ENCODE measurements at places on chromosomes 6 and 20.

- no peak for DNase-seq
Observed at GRCh38 chr6:163709693-163710092, 295.2 kb downstream of the QKI start.

GRCh38 chr6:43125555-43125954 lies 45.5 kb upstream of the SRF start:
- no peak for DNase-seq

DNA sequence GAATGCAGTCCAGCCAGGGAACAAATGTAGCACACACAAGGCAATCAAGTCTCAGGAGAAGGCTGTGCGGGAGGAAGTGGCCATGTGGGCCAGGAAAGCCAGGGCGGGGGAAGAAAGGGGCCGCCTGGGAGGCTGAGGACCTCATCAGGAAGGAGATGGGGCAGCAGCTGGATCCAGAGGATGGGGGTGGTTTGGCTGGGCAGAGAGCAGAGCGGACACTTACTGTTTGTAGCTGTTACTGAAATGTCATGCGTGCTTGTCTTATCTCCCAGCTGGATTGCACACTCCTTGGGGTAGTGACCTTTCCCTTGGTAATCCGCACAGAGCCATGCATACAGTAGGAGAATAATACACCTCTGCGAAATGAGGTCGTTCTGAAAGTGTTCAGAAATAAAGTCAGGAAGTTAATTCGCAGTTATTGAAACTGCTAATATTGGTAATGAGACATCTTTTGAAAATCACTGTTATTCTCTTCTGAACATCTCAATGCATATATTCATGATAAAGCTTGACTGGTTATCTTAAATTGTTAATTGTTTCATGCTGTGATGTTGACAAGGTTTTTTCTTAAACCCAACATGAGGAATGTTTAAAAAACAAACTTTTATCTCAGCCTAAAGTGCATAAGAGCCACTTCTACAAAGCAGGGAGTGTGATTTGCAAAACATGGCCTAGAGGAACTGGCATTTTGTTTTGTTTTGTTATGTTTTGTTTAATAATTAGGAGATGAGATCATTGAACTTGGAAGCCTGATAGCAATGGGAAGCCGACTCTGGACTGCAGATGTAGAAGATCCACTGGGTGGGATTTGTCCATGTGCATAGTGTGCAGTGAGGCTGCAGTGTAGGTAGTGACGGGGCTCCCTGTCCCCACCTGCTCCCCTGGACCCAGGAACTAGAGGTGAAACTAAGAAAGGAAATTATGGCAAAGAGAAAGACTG lies 18.0 kb upstream of the MAP3K4 start:
- no peak for DNase-seq

DNA sequence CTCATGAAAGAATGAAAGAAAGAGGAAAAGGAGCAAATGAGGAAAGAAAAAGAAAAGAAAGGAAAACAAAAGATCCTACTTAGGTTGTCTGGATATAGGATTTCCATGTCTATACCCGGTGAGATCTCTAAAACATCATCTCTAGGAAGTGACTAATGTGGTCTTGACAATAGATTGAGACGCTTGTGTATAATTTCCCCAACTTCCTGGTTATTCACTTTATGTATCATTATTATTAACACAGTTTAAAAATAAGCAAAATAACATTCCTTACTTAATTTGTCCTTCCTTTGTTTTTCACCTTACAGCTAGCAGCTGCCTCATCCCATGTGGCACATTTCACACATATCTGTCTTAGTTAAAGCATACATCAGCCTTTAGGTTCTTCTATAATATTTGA lies 27.0 kb downstream of the LAMA4 start:
- DNase-seq = no peak

- no peak for DNase-seq
Observed at GRCh38 chr6:150272976-150273315, 95.9 kb upstream of the IYD start.

GRCh38 chr6:11785774-11786579 lies 7.4 kb upstream of the ADTRP start:
- DNase-seq = no peak

DNA sequence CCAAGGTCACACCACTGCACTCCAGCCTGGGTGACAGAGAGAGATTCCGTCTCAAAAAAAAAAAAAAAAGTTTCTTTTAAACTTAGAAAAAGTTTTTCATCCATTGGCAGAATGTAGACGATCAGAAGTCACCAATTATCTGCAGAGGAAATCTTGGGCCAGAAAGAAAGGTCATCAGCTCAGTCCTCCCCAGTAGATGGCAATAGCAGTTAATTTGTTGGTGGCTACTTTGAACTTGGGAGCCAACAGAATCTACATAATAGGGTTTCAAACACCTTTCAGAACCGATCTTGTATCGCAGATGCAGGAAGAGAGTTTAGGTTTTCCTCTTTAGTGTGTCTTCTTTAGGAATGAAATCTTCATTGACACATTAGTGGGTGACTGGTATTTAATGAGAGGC lies 41.7 kb downstream of the LBP start:
- DNase-seq = no peak

- no peak for DNase-seq
Observed at GRCh38 chr20:36579996-36580545, 6.7 kb downstream of the TGIF2 start.

DNA sequence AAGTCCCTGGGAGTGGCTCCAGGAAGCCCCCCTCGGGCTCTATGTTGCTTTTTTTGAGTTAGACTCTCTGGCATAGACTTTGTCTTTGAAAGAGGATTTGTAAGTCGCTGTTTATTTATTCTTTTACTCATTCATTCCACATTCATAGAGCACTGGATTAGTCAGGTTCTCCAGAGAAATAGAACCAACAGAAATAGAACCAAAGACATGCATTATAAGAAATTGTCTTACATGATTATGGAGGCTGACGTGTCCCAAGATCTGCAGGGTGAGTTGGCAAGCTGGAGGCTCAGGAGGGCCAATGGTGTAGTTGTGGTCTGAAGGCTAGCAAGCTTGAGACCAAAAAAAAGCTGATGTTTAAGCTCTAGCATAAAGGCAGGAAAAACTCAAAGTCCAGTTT lies 98.3 kb upstream of the CHD6 start:
- no peak for DNase-seq

- no peak for DNase-seq
Observed at GRCh38 chr6:158373214-158373613, 60.9 kb downstream of the TULP4 start.

- DNase-seq = no peak
Observed at GRCh38 chr6:18457065-18457737, 70.1 kb downstream of the RNF144B start.

GRCh38 chr6:11206576-11206975 lies 25.9 kb downstream of the NEDD9 start:
- no peak for DNase-seq

DNA sequence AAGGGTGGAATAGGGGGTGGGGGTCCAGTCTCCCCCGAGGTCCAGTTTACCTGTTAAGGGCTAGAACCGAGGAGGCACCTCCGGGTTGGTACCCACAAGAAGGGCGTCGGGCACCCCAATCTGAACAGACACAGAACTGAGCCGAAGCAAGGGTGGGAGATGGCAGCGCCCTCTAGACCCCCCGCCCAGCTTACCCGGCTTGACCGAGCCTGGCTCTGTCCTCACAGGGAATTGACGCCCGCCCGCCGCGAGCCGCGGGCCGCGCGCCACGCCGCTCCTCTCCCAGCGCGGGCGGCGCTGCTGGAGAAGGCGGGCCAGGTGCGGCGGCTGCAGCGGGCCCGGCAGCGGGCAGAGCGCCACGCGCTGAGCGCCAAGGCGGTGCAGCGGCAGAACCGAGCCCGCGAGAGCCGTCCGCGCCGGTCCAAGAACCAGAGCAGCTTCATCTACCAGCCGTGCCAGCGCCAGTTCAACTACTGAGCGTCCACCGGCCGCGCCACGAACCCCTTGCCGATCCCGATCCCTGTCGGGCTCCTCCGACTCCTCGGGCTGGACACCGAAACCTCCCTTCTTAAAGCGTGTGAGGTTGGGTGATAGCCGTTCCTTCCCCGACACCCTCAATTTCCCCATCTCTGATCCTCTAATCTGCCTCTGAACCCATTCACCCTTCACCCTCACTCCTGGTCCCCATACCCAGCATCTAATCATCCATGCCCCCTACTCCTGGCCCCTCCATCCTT lies 5.9 kb downstream of the TP53INP2 start:
- DNase-seq = peak; percentile 23

DNA sequence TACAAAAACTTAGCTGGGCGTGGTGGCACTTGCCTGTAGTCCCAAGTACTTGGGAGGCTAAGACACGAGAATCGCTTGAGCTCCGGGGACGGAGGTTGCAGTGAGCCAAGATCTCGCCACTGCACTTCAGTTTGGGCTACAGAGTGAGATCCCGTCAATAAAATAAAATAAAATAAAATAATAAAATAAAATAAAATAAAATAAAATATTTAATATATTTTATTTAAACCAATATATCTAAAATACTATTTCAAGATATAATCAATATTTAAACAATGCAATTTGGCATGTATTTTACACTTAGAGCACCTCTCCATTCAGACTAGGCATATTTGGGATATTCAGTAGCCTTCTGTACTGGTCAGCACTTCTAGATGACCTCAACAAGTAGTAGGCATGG lies 142.1 kb downstream of the FOXA2 start:
- no peak for DNase-seq

GRCh38 chr6:1827984-1828793 lies 218.5 kb downstream of the FOXC1 start:
- DNase-seq = no peak

GRCh38 chr6:4188801-4189200 lies 53.4 kb upstream of the ECI2 start:
- no peak for DNase-seq

GRCh38 chr20:47606983-47607613 lies 105.4 kb downstream of the NCOA3 start:
- no peak for DNase-seq

DNA sequence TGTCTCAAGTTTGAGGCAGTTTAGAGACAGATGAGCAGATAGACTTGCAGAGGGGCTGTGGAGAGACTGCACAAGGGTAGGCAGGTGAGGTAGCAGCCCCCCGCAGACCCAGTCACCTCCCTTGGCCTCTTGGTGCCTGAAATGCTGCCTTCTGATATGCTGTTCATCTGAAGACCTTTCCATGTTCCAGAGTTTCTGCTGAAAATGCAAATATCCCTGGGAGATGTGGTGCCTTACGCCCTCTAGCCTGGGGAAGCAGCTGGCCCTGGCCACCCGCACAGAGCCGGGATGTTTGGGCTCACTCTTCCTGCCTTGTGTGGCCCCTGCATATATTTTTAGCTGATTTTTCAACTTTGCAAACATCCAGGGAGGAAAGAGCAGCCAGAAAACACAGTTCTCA lies 51.4 kb downstream of the TMEM242 start:
- DNase-seq = no peak

- no peak for DNase-seq
Observed at GRCh38 chr6:21560249-21560648, 33.3 kb upstream of the SOX4 start.

DNA sequence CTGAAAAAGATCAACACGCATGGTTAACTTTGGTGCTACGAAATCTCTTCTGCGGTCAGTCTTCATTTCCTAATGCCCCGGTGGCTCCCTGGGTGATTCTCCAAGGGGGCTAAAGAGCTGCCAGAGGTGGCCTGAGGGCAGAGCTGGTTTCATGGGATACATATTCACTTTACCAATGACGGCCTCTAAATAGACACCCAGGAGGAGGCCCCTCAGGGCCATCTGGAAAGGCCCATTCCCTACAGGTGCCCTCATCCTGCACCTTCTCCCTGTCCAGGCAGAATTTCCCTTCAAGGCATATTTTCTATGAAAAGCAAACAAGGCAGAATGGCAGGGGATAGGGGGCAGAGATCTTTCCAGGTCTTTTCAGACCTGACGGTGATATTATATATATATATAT lies 12.5 kb downstream of the BNIP5 start:
- DNase-seq = no peak

DNA sequence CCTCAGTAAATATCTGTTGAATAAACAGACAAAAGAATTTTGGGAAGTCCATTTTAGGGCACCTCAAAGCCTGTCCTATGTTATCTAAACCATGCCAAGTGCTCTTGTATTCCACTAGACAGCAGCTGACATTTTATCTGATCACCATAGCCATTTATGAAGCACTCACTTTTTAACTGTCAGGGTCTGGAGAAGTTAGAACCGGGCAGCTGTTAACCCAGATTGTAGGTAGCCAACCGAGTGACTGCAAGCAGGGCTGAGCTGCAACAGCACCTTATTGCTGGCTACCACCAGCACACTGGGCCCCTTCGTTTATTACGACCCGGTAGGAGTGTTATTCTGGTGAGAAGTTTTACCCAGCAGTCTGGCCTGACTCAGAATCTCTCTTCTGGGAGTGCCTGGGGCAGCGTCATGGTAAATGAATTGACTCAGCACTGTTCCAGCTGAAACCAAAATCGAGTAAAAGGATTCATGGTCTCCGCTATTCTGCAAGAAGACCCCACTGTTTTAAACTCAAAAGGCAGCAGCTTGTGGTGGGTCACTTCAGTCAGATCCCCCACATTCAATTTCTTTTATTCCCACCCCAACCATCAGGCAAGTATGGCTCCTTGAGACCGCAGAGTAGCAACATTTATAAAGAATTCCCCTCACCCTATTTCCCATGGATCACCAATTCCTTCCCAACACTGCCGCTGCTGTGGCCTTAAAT lies 1.7 kb downstream of the UBE2V1 start:
- DNase-seq = no peak

DNA sequence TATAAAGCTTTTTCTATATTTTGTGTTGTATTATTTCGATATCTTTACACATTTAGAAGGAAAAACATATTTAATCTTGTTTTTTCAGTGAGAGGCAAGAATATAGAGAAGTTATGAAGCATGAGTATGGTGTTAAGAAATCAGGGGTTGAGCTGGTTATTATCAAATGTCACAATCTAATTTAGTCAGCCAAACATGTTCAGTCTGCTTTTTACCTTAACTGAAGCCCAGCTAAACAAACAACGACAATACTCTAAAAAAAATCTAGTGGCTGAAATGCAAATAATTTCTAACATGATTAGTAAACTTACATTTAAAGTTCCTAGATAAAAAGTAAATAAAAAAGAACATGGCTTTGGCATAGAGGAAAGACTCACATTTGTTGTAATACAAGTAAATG lies 433.8 kb upstream of the NRSN1 start:
- no peak for DNase-seq

GRCh38 chr6:13183415-13184088 lies 144.8 kb downstream of the TBC1D7 start:
- DNase-seq = no peak

DNA sequence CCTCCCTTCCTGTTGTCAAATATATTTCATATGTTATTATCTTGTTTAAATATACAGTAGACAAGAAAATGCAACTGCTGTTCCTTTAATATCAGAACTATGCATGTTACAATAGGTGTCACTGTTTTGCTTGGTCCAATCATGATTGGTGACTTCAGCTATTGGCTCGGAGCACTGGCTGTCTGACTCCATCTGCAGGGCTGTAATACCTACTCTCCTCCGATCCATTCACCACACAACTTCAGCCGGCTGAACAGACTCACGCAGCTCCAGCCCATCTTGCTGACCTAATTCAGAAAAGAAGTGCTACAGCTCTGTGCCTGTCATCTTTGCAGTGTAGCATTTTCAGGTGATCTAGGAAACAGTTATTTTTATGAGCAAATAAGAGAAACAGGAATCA lies at the start of gene BTBD3:
BTBD3 (plus strand) TSS at position 231 of the 400 bp plus-strand sequence. CDS start 383 bp downstream, outside the sequence.
- DNase-seq = no peak

GRCh38 chr6:3393836-3394202 lies 63.0 kb downstream of the SLC22A23 start:
- DNase-seq = no peak

- no peak for DNase-seq
Observed at GRCh38 chr6:524803-525202, 132.1 kb downstream of the HUS1B start.
